ENCODE measurements at places on chromosomes 6 and 20.

DNA sequence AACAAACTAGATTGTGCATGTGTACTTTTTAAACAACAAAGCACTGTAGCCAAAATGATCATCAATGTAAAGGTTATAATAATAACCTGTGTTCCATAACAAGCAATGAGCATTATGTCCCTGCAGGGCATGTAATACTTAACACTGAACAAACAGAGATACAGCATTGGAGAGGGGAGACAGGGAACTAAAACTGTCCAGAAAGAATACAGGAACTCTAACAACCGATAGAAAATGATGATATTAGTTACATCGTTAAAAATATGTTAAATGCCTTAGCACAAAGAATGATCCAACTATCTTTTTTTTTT, 80.5 kb downstream of the COL9A1 start:
- no peak for DNase-seq
- no peak overlapping the region for H3K4me3 ChIP-seq
- no peak overlapping the region for H3K27ac ChIP-seq
- no peaks in the 10 kb centered on the region for H3K36me3 ChIP-seq

- H3K4me3 ChIP-seq, result no peak overlapping the region
Measured at GRCh38 chr20:50540620-50541605, 30.7 kb downstream of the PTPN1 start.

GRCh38 chr6:140082867-140083297, 708.4 kb upstream of the CITED2 start:
- no peaks in the 10 kb centered on the region for H3K36me3 ChIP-seq
- no peak overlapping the region for H3K4me3 ChIP-seq
- peaks cover 4% of the 10 kb centered on the region for H3K27me3 ChIP-seq
- no peak for DNase-seq

DNA sequence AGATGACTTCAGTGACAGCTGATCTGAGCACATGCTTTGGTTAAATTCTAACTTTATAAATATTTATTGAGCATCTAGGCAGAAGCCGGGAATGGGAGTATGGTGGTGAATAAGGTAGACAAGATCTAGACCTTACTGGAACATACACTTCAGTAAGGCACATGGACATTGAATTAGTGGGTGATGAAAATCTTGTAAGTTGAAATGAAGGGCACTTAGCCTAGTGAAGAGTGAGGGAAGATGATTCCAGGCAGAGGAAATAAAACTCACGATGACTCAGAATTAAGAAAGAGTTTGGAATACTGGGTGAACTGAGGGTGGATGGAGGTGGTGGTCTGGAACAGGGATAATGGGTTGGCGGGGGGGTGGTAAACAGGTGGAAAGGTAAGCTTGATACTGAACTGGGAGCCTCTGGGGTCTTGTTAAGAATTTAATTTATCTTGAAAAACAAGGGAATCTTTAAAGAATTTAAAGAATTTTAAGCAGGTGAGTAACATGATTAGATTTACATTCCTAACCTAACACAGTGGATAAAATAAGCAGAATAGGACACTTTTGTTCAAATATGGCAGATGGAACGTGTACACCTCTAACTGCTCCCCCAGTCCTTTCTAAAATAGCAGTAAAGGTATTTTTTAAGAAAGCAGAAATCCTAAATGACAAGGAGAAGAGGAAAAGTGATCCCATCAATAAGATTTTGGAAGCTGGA, 75.2 kb upstream of the ARHGAP18 start:
- H3K27ac ChIP-seq, result no peak overlapping the region
- no peak overlapping the region for H3K4me3 ChIP-seq
- peaks cover 2% of the 10 kb centered on the region for H3K36me3 ChIP-seq

Data from activated naive CD4-positive, alpha-beta T cell treated with anti-CD3 and anti-CD28 coated beads for 36 hours (primary cell).